HEK293T (cell line): ENCODE measurements at places on chromosomes 11 and 22.

GRCh38 chr11:89293965-89294679 is 116.4 kb downstream of the TYR start:
- DNase-seq = no peak

DNA sequence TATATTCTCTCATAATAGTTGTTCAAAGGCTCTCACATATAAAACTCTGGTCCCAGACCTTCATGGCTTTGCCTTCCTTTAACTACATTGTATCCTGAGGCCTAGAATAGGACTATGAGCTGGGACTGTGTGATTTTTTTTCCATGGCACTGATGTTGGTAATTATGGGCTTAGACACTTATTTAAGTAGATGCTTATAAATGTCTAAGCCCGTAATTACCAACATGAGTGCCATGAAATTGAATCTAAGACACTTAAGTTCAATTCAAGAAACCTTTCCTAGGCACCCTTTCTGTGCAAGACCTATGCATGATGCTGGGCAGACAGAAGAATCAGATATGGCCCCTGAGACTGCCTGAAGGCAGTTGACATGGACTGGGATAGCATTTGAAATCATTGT is 63.0 kb downstream of the P4HA3 start:
- DNase-seq = no peak

DNA sequence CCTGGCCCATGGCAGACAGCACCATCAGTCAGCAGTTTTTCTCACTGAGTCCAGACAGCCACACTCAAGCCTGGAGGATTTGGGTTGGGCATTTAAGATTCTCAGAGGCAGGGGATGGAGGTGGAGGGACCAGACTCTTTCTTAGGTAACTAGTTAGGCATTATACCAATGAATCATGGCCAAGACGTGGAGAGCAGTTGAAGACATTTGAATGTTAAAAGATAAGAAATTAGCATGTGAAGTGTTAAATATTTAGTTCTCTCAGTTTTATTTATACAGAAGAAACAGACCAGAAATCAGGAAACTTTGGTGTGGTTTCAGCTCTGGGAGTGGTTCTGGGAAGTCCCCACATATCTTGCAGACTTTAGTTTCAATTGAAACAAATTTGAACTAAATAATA is 9.9 kb downstream of the GTF2H1 start:
- no peak for DNase-seq

GRCh38 chr11:75035911-75036565 is 47.3 kb downstream of the NEU3 start:
- DNase-seq = no peak

DNA sequence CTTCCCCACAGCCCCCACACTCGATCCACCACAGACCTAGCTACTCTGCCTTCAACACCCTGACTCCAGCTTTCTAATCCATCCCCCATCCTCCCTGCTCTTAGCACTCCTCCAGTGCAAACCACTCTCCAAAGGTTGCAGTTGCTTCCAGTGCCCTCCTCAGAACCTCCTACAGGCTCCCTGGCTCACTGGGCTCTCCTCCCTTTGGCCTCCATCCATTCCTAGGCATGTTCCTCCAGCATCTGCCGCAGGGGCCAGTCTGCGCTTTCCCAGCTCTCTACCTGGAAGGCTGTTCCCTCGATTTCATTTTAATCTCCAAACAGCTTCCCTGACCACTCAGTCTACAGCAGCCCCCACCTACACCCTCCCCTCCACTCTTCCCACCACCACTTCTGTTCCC is 133.8 kb downstream of the SPATA19 start:
- DNase-seq = no peak

- peak; percentile 4 for DNase-seq
These were observed 11.6 kb downstream of the ASCL2 start for GRCh38 chr11:2258501-2259465.

- no peak for DNase-seq
These were observed 11.2 kb upstream of the DGKZ start for GRCh38 chr11:46335890-46336562.

- no peak for DNase-seq
These were observed 9.0 kb upstream of the NECTIN1 start for GRCh38 chr11:119738059-119738439.

DNA sequence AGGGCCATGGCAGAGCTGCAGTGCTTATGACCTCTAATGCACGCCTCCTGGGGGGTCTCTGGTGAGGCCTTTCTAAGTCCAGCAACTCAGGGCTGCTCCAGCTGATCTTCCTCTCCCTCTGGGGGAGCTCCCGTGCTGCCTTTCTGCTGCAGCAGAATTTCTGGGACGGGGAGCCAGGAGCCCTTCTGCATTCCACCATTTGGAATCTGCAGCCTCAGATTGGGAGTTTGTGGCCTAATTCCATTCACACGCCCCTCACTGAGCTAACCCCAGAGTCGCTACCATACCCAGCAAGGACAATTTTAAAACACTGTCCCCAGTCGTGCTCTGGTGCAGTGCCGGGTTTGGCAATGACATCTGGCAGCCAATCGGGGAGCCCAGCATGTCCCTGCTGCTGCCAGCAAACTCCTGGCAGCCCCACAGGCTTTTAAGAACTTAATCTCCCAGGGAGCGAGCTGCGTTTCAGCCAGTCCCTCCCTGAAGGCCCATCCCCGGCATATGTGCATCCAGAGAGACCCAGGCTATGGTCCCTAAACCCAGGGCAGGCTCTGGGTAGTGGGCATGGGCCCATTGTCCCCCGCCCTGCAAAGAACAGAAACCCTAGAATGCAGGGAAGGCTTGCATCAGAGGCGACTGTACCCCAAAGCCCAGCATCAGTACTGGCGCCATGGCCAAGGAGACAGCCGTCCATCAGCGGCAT is 4.7 kb downstream of the SHANK2 start:
- no peak for DNase-seq

- DNase-seq = no peak
These were observed 11.3 kb downstream of the PCSK7 start for GRCh38 chr11:117220568-117220967.

- no peak for DNase-seq
These were observed 61.0 kb downstream of the APIP start for GRCh38 chr11:34855021-34855753.

DNA sequence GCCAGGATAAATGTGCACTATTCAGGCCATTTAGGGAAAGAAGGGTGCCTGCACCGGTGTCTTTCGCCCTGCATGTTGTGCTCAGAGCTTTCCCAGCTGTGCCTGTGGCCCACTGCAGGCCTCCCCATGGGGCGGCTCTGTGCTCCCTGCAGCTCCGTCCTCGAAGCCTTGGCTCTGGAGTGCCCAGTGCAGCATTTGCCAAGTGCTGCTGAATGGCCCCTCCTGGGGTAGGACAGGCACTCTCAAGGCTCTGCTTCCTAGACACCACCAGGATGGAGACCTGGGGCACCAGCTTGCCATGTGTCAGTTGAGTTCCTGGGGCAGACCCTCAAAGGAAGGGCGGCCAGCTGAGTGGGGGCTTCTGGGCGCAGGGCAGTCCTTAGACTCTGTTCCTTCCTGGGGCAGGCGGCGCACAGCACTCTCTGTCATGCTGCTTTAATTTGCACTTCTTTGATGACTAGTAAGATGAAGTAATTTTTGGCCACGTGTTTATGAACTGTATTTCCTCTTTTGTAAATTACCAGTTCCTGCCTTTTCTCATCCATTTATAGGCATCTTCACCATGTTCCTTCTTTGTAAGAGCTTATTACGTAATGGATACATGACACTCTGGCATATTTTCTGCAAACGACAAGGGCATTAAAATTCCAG is 32.1 kb upstream of the GNB1L start:
- DNase-seq = no peak

- DNase-seq = no peak
These were observed 28.6 kb downstream of the PPARA start for GRCh38 chr22:46178755-46179505.

- no peak for DNase-seq
These were observed 3.0 kb downstream of the SLC22A6 start for GRCh38 chr11:62981743-62982142.
